Stimulated activated CD4-positive, alpha-beta T cell treated with anti-CD3 and anti-CD28 coated beads, TNF-alpha, amount 100 ng/mL, for 48 hours (primary cell): ENCODE measurements at places on chromosomes 6 and 20.

- no peak for DNase-seq
Measured at GRCh38 chr20:48042628-48043027, 257.3 kb upstream of the SULF2 start.

DNA sequence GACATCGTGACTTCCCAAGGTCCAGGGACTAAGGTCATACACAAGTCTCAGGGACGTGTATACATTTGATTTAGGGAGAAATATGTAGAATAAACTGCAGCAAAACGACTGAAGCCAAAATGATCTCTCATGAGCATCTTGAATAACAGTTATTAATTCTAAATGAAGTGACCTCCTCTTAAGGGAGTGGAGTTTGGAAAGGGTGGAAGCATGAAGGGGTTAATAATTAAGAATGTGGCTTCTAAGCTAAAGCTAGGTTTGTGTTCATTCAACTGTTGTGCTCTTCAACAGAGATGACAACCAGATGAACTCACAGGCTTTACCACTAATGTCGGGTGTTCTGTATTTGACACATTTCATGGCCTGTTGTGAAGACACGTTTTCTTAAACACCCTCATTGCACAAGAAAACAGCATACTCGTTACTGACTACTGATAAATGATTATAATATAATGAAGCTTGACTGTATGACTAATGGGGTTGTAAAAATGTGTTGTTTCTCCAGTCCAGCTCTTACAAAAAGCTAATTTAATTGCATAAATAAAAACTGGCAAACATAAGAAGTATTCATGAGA, 1.5 kb downstream of the PPP1R14C start:
- DNase-seq, result no peak

GRCh38 chr6:23073821-23074220, 504.5 kb downstream of the HDGFL1 start:
- no peak for DNase-seq

GRCh38 chr20:12649234-12649633, 359.5 kb upstream of the SPTLC3 start:
- DNase-seq, result no peak

- no peak for DNase-seq
Measured at GRCh38 chr20:36670665-36671357, 24.8 kb upstream of the SLA2 start.

GRCh38 chr20:53944796-53945195, 125.6 kb downstream of the BCAS1 start:
- no peak for DNase-seq

DNA sequence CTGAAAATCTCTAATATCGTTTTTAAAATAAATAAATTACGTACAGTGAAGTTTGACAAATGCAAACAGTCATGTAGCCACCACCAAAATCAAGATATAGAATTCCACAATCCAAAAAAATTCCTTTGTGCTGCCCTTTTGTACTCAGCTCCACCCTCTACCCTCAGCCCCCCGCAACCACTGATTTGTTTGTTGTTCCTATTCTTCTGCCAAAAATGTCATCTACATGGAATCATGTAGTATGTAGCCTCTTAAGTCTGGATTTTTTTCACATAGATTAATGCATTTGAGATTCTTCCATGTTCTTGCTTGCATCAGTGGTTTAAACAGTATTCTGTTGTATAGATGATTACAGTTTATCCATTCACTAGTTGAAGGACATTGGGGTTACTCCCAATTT, 8.5 kb upstream of the REPS1 start:
- DNase-seq, result no peak

DNA sequence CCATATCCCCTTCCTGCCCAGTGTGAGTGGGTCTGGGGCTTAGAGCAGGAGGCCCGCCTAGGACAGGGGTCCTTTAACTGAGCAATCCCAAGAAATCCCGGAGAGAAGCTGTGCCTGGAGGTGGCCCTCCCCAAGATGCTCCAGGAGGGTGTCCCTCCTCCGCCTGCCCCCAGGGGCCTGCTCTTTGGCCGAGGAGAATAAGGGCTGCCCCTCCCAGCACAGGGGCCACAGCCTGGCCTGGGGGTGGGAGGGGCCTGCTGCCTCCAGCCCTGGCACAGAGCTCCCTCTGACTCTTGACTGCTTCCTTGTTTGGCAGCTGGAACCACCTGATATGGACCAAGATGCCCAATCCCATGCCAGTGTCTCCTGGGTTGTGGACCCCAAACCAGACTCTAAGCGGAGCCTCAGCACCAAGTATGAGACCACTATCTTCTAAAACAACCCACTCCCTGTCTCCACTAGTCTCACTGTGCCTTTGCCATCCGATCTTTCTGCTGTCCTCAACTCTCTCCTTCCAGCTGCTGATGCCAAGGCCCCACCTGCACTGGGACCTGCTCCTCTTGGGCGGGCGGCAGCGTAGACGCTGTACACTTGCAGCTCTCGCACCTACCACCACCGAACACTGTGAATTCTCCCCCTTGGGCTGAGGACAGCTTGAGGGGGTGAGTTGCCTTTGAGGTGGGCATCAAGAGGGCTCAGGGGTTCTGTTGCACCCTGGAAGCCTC, 54.3 kb downstream of the TCP11 start:
- DNase-seq, result no peak

DNA sequence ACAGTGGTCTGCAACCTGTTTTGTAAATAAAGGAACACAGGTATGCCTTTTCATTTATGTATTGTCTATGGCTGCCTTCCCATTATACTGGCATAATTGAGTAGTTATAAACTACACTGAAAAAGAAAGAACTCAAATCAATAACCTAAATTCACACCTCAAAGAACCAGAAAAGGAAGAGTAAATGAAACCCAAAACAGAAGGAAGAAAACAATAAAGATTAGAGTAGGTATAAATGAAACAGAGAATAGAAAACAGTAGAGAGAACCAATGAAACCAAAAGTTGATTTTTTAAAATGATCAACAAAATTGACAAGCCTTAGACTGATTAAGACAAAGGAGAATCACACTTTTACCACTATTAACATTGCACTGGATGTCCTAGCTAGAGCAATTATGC, 34.7 kb downstream of the FAM184A start:
- no peak for DNase-seq

DNA sequence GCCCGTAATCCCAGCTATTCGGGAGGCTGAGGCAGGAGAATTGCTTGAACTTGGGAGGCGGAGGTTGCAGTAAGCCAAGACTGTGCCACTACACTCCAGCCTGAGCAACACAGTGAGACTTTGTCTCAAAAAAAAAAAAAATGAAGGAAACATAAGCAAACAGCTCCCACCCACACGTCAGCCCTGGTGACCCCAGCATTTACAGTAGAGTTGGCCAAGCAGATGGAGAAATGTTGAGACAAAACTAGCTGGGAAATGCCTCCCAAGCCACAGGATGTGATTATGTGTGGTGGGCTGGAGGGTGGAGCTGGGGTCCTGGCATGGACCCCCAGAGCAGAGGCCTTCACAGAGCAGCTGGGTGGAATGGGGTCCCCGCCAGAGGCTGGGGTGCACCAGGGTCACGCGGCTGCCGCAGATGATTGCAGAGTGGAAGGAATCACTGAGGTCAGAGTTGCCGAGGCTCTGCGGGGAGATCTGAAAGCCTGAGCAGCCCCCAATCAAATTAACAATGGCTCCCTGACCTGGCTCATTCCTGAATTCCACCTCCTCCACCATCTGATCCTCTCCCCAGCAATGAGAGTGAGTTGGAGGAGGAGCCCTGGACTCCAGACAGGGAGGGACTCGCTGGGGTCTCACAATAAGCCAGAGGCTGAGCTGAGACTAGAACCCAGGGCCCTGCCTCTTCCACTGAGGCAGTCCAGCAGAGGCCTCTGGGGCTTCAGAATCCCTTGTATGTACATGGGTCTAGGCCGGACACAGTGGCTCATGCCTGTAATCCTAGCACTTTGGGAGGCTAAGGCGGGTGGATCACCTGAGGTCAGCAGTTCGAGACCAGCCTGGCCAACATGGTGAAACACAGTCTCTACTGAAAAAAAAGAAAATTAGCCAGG, 34.7 kb upstream of the TGM2 start:
- no peak for DNase-seq

- no peak for DNase-seq
Measured at GRCh38 chr6:156396068-156396771, 381.0 kb upstream of the ARID1B start.

- DNase-seq, result no peak
Measured at GRCh38 chr6:22071270-22072041, 225.4 kb downstream of the PRL start.

- no peak for DNase-seq
Measured at GRCh38 chr6:156953479-156954146, 176.4 kb downstream of the ARID1B start.

DNA sequence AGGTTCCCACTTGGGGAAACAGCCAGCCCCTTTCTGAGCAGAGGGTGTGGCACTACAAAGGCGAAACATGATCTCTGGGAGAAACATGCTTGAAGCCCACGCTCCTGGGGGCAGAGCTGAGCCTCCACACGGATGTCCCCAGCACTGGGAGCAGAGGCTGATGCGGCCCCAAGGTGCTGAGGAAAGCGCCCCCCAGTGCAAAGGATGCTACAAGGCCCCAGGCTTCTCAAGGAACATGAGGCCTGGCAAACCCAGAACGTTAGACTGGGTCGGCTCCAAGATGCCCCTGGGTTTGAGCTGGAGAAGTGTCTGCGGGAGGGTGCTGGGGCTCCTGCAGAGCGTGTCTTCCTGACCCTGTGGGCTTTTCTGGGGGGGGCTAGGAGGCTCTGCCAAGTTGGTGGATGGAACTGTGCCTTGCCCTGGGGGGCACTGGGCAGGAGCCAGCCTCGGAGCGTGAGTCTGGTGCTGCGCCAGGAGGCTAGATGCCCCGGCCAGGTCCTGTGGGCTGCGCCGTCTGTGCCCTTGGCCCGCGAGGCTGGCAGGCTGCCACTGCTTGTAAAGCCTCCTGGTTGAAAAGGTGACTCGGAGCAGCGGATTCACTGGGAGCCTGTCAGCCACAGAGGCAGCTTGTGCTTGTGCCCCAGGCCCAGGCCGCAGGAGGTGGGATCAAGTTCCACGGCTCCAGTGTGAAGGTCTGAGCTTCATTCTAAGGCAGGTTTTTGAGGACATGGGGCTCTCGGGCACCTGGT, 8.1 kb downstream of the SYNJ2 start:
- no peak for DNase-seq

- peak; percentile 75 for DNase-seq
Measured at GRCh38 chr6:31572041-31572911, at the start of gene LTA. LTA (plus strand) TSS chr6:31572289; CDS start chr6:31572743, 454 bp downstream.

GRCh38 chr20:34407962-34408474, 44.9 kb downstream of the ITCH start:
- DNase-seq, result no peak

- no peak for DNase-seq
Measured at GRCh38 chr6:50362706-50363105, 313.0 kb upstream of the DEFB112 start.

- DNase-seq, result no peak
Measured at GRCh38 chr6:37821446-37821845, 1.9 kb downstream of the ZFAND3 start.

DNA sequence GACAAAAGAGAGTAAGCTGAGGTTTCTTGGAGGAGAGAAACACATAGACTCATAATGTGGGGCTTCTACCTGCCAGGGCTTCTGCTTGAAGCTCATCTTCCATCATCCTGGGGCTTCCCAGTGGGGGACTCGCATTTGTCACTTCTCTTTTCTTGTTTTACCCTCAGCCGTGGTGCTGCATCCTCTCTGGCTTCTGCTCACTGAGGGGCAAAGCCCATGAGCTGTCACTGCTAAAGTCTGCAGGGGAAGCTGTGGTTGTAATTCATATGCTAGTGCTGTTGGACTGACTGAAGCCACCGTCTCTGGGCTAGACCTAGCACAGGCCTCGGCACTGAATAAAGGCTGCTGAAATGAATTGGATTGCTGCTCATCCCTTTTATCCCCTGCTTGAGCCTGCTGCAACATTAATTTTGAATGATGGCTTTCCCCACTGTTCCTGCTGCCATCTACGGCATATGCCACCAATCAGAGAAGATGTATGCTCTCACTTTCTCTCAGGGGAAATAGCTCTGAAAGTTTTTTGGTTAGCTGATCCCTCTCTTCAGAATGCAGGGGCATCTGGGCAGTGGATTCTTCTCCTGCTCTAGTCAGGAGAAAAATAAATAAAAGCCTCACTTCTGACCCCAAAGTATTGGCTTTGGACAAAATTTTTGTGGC, 568.4 kb upstream of the MAP3K7 start:
- DNase-seq, result no peak

DNA sequence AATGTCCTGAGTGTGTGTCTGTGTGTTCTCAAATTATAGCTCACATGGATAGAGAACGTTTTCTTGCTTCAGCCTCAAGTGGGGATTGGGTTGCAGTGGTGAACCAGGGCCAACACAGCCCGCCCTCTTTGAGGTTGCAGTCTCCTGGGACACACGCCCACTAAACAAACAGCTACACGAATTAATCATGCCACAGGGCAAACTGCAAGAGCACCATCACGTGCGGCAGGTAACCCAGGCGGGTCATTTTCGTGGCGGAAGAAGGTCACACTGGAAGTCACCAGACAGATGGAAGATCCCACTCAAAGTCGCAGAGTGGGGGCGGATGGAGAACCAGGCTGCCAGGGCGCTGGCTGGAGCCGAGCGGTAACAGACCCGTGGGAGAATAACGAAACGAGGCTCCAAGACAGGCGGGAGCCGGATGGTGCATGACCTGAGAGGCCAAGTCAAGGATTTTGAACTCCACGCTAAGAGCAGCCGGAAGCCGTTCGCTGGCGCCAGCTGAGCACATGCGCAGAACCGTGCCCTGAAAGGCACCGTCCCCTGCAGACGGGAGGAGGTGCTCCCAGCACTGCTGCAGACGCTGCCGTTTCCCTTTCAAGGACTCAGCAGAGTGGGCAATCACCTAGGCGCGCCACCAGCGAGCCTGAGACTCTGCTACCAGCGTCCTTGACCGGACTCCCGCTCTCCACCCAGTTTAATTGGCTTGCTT, 10.7 kb downstream of the DLL1 start:
- peak; percentile 27 for DNase-seq

DNA sequence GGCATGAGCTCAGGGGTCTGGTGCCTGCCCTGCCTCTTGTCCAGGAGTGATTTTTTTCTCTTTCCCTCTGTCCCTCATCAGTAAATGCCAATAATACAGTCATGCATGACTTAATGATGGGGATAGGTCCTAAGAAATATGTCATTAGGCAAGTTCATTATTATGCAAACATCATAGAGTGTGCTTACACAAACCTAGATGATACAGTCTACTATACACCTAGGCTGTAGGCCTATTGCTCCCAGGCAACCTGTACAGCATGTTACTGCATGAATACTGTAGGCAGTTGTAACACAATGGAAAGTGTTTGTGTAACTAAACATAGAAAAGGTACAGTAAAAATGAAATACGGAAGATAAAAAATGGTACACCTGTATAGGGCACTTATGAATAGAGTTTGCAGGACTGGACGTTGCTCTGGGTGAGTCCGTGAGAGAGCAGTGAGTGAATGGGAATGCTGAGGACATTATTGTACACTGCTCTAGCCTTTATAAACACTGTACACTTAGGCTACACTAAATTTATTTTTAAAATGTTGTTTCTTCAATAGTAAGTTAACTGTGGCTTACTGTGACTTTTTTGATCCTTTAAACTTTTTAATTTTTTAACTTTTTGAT, 22.1 kb downstream of the PBOV1 start:
- DNase-seq, result no peak
